Right forelimb (tissue), 1 donor: ENCODE measurements at places on chromosomes 3 and 15.

DNA sequence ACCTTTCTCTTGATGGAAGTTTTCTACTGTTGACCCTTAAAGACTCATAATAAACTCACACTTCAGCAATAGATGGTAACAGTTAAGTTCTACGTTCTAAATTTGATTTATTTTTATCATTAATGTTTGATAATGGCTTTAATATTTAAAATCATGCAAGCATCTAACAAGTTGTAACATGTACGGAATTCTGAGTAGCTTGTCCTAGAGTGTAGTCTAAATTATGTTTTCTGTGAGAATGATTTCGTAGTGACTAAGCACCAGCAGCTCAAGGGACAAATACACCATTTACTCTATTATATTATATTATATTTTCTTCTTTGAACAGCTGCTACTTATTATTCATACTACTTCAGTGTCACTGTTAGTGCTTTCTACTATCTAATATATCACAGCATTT lies 345.6 kb downstream of the NLGN1 start:
- DNase-seq = no peak

- no peak for DNase-seq
These were observed 10.6 kb downstream of the TP63 start for GRCh38 chr3:189641776-189642175.

- no peak for DNase-seq
These were observed 111.4 kb downstream of the PGPEP1L start for GRCh38 chr15:98896002-98896721.

DNA sequence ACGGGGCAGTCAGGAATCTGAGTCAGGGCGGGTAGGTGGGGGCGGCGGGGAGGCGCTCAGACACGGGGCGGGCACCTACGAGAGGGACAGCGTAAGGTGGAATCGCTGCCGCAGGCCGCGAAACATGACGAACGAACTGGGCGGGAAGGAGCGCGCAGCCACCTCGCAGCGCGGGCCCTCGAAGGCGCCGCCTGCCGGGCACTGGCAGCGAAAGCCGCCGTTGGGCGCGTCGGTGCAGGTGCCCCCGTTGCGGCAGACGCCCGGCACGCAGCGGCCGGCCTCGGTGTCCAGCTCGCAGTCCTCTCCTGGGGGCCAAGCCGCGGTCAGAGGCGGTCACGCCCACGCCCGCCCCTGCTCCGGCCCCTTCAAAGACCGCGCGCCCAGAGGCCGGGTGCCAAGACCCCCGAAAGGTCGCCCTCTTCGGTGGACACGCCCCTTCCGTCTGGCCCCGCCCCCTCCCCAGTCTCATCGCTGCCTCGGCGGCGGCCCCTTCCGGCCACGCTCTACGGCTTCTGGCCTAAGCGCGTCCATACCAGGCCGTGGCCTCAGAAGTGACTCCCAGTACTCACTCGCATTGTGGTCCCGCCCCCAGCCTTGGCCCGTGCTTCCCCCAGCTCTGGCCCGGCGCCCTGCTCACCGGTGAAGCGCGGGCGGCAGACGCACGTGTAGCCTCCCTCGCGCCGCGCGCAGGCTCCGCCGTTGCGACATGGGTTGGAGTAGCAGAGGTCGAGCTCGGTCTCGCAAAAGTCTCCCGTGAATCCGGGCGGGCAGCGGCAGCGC lies 6.4 kb downstream of the CELSR3 start:
- peak; percentile 85 for DNase-seq

- no peak for DNase-seq
These were observed 299.1 kb upstream of the MCTP2 start for GRCh38 chr15:93932164-93932776.

GRCh38 chr15:64699751-64700388 lies 75.5 kb downstream of the RBPMS2 start:
- peak; percentile 80 for DNase-seq

- no peak for DNase-seq
These were observed 580.4 kb downstream of the VGLL3 start for GRCh38 chr3:86410587-86410986.

DNA sequence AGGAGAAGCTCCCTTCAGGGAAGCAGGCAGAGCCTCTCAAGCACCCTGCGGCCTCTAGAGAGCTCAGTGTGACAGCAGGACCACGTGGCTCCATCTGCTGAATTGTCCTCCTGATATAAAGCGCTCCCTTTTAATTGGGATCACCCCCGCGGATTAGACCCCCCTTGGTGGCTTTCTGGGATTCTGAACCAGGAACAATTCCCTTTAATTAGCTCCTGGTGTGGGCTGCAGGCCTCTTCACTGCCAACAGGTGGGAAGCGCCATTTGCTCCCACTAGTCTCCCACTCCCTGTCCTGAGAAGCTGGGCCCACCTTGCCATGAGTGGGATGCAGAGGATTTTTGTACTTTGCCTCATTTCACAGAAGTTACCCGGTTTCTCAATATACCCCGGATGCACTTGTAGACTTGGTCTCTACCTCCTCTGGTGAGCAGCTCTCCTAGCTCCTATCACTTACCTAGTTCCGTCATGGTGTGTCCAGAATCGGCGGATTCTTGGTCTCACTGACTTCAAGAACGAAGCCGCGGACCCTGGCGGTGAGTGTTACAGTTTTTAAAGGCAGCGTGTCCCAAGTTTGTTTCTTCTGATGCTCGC lies 592 bp downstream of the PGPEP1L start:
- DNase-seq = no peak

DNA sequence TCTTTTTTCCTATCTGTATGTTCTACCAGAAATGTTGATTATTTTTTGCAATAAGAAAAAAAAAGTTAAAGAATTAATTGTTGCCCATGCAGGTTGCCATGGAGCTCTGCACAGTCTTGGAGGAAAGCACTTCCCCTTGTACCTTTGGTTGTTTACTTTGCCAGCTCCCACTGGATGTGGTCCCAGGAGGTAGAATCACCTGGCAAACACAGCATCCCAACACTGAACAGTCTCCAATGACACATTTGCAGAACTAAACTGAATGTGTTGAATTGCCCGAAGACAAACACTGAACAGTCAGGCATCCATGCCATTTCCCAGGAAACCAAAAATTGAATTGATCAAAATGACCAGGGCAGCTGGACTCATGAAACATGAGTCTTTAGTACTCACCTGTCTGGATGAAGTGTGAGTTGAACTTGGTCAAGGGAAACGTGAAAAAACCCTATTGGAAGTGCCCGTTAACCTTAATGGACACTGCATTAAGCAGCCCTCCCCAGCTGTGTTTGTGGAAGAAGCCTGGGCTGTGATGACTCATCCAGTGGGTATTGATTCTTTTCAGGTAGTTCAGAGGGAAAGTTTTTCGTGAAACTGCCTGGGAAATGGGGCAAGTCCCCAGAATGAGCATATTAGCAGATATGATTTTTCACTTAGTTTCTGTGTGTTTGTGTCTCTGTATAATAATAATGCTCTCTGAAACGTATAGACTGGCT lies 284.7 kb upstream of the STT3B start:
- DNase-seq = no peak

- DNase-seq = no peak
These were observed 40.7 kb downstream of the GASK1A start for GRCh38 chr3:43019826-43020225.

DNA sequence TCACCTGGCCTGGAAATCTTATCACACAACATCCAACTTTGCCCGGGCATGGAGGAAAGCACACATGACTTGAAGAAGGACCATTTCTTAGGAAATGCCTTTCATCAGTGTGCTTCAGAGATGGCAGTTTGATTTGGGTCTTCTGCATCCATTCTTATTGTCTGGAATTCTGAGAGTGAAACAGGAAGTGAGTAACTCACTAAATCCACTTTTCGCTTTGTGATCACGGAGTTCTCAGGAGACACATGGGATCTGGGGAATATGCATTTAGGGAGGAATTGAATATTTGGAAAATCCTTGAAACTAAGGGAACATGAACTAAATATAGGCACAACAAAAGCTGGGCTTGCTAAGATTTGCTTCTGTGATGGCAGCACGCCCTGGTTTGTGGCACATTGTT lies 212.5 kb upstream of the FEZF2 start:
- DNase-seq = no peak

- no peak for DNase-seq
These were observed 101.6 kb downstream of the ZIC4 start for GRCh38 chr3:147304756-147305155.

DNA sequence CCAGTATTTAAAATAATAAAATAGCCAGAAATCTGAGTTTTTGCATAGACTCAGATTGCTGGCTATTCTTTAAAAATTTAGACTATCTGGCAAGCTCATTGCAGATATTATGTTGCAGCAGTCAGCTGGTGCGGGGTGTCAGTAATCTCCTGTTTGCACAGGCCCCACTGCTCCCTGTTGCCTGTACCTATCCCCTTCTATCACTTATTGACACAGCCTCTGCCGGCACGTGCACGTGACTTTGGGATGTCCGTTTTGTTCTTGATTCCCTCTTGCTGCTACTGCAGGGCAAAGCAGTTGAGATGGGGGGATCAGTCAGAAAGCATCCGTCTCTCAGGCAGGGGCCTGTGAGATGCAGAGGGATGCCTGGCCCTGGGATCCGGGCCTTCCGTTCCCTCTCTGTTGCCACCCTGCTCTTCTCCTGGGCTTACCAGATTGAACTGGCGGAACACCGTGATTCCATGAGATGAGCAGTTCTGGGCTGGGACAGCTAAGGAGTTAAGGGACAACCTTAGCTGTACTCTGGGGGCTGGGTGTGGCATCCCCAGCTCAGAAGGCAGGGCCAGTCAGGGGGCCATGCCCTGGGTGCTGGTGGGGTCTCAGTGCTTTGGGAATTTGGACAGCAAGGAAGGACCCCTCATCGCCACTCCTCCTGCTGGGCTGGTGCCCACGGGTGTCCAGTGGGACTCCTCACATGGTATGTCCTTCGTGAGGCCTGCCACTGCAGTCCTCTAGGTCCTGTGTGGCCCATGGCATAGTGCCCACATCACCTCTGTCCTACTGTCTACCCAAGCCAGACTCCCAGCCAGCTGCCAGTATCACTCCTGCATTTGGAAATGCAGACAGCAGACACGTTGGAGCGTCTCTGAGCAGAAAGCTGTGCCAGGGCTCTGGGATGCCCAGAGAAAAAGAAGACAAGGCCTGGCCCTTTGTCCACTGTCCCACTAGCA lies 11.8 kb downstream of the MRAS start:
- no peak for DNase-seq

- no peak for DNase-seq
These were observed 172.0 kb downstream of the TCF12 start for GRCh38 chr15:57090496-57090859.
